OCI-LY7 (cell line): ENCODE measurements at places on chromosomes 12 and 14. TPM values are rescaled to one million over a fixed set of nuclear protein-coding genes. Genes with fewer than 3 reads are reported as not detected.

DNA sequence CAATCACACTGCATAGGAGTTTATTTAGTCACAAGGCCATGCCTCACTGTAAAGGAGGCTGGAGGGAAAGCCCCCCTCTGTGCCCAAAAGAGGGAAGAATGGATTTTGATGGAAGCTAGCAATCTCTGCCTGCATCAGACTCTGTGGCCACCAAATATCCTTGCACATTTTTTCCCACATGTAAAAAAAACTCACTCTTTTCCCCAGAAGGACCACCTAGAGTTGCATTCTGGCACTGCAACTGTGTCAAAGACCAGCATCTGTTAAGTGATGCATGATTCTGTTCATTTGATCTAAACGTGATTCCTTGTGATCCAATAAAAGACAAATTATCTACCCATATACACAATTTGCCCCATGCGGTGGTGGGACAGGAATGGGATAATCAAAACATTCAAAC lies 8.0 kb downstream of the RHOJ start:
- no peak for DNase-seq

Gene ANKRD33
- not detected in 2 replicates for total RNA-seq

DNA sequence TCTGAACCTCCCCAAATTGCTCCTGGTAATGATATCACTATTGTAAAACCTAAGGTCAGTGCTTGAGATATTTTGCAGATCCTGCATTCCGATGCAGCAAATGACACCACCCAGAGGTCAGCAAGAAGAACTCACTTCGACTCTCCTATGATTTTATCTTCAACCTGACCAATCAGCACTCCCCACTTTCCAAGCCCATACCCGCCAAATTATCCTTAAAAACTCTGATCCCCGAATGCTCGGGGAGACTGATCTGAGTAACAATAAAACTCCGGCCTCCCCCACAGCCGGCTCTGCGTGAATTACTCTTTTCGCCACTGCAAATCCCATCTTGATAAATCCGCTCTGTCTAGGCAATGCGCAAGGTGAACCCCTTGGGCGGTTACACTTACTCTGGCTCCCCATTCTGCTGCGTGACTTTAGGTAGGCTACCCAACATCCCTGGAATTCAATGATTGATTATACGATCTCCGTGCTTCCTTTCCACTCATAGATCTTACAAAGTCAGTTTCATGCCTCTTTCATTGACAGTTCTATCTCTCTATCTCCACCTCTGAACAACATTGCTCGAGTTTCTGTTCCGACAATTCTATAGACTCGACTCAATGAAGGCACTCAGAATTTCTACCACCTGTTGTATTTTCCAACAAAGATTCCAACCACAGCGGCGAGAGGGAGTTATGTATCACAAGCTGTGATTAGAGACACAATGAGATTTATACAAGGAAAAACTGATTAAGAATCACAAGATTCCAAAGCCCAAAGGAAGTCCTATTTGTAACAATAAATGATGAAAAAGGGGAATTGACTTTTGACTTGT lies 939 bp downstream of the NPC2 start:
- DNase-seq = peak; percentile 75

- peak; percentile 7 for DNase-seq
Observed at GRCh38 chr12:2739832-2740641, 54.7 kb upstream of the FKBP4 start.

Gene ACOT2
- total RNA-seq = 6.8 and 7.9 TPM in 2 replicates

DNA sequence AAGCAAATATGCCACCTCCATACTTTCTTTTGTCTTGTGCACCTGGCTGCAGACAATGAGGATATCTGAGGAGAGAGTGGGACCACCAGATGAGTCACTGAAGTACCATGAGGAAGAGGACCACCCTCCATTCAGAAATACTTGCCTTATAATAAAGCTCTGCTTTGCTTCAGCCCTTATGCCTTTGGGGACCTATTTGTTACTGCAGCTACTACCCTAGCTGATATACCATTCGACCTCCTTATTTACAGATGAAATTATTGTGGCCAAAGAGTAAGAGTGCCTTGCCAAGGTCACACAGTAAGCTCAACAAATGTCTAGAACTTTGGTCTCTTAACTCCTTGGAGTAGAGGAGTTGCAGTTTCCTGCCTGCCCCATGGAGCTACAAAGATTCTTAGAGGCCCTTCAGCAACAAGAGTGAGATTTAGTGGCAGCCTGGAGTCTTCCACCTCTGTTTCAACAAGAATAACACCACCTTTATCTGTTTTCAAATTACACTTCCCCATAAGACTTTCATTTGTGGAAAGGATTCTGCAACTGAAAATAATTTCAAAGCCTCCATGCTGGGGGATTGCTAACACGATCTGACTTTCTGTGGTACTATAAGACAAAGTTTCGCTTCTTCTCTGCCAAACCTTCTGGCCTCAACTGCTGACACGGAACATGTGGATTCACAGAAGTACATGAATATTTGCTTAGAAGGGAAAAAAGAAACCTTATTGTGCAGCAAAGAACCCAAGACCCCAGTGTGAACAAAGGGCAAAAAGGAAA lies 3.6 kb downstream of the CMKLR1 start:
- DNase-seq = no peak

Gene IAPP
- not detected in 2 replicates for total RNA-seq

GRCh38 chr14:81161088-81161487 lies 59.7 kb downstream of the GTF2A1 start:
- DNase-seq = no peak

DNA sequence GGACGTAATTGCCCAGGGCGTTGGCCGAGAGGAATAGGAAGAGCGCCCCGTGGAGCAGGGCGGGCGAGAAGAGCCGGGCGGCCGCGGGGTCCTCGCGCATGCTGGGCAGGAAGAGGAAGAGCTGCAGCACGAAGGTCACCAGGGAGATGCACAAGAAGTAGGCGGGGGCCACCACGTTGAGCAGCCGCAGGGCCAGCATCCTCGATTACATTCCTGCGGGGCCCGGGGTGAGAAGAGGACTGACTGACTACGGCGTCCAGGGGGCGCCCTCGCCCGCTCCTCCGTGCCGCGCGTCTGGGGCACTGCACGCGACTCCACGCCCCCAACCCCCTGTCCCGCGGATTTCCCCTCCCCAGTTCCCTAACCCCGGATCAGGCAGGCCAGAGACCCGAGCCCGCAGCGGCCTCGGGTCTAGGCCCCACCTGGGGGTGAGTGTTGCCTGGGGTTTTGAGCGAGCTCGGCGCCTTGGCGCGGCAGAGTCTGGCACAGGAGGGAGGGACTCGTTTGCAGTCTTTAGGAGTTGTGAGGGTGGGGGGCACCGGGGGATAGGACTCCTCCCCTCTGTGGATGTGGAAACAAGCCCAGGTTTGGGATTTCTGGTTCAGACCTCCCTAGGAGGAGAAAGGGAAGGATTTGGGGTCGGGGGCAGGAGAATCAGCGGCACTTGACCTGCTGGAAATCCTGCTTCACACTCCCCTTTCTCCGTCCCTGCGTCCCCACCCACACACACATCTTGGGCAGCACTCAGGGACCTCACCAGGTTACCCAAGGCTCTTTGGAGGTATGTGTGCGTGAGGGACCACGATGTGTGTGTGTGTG lies 1.8 kb downstream of the ZDHHC22 start:
- peak; percentile 43 for DNase-seq

- no peak for DNase-seq
Observed at GRCh38 chr14:22845821-22846625, 9.6 kb downstream of the MMP14 start.

DNA sequence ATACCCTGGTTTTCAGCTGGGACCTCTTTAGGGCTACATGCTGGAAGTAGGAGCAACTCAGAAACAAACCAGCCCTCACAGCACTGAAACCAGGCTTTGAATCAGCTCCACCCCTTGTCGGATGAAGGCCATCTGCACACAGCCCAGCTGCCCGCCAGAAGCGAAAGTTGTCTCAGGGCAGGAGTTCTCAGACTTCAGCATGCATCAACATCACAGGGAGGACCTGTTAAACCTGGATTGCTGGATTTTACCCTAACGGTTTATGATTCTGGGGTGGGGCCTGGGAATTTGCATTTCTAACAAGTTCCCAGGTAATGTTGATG lies 10.9 kb downstream of the SYNDIG1L start:
- DNase-seq = no peak

- DNase-seq = no peak
Observed at GRCh38 chr12:112126911-112127310, 1.6 kb downstream of the TRAFD1 start.

Gene HOTAIR
- total RNA-seq = 3.6 and 5.3 TPM in 2 replicates

DNA sequence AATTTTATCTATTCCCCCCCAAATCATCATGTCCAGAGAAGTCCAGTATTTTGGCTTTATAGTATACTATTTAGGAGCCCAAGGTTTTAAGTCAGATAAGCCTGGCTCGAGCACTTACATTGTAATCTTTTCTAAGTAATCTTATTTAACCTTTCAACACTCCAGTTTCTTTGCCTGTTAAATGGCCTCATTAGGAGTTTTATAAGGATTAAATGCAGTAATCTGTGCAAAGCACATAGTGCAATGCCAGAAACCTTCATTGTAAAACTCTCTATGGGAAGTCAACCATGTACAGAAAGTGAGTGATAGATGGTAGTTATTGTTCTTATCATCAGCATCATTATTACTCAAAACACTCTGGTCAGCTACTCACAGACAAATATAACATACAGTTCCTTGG lies 1330.4 kb downstream of the SLC16A7 start:
- DNase-seq = no peak

Gene HOXC10
- 0.25 TPM in 1 of 2 replicates, not detected in the other for total RNA-seq

- DNase-seq = no peak
Observed at GRCh38 chr14:71410578-71411284, 503.5 kb downstream of the PCNX1 start.

GRCh38 chr14:68607081-68607866 lies 185.6 kb downstream of the ZFP36L1 start:
- no peak for DNase-seq

Gene ANO4
- total RNA-seq = not detected in 2 replicates

DNA sequence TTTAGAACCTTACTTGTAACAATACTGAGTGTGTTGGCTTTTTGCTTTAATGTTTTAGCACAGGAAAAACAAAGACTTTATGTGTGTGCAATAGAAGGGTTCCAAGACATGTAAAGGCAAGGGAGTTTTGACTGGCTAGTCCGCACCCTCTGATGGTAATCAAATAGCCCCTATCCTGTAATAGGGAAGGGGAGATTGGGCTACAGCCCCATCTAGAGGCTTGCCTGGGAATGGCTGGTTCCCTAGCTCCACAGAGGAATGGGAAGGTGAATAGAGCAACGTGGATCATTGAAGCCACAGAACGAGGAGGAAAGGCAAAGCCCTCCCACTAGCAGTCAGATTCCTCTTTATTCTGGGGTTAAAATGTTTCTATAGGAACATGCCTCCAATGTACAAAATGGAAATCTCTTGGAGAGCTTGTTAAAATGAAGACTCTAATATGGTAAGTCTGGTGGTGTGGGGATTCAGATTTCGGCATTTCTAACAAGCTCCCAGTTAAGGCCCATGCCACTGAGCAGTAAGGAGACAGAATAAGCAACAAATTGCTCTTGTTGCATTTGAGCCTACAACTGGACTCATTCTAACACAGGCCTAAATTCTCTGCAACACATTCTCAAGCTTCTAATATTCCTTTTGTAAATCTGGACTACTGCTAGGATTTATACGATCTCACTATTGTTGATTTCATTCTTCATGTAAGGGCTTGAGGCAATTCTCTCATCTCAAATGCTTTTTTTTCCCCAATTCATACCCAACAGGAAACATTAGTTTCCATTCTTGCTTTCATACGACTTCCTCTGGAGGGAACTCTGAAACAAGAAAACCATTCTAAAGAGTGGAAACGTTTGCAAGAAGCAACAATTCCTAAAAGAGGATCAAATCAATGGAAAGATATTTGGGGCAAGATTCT lies 57.1 kb downstream of the NIN start:
- DNase-seq = peak; percentile 30

Gene VRTN
- total RNA-seq = not detected in 2 replicates

Gene RFLNA
- total RNA-seq = not detected in 2 replicates

GRCh38 chr14:99484106-99484505 lies 2.9 kb downstream of the CCNK start:
- DNase-seq = no peak

Gene LRFN5
- total RNA-seq = not detected in 2 replicates

- no peak for DNase-seq
Observed at GRCh38 chr14:89798212-89798773, 156.2 kb downstream of the EFCAB11 start.

GRCh38 chr14:72332046-72332445 lies 399.8 kb downstream of the RGS6 start:
- no peak for DNase-seq

DNA sequence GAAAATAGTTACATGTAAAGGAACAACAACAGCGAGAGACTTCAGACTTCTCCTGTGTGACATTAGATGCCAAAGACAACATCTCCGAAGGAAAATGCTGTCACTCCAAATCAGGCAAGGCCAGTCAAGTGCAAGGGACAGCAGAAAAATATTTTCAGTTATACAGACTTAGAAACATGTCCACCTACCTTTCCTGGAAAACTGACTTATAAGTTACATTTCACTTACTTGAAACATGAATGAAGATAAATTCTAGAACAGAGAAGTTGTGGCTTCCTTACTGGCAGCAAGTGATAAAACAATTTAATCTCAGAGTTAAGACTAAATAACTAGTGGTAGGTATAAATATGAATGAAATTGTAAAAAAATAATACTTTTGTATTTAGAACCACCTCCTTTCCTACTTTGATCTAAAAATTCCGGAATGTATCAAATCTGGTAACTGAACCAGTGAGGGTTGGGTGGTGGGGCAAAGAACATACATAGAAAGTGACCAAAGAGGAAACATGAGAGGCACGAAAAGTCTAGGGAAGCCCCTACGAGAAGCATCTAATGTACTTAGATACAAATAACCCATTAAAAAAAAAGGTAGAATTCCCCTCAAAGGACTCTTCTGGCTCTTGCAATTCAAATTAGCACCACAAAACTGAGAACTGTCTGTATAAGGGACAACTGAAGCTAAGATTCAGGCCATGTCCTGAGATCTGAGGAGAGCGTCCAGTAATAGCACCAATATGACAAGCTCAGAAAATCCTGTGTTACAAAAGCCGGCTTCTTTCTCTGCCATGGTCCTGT lies 21.2 kb downstream of the MTHFD1 start:
- DNase-seq = no peak

DNA sequence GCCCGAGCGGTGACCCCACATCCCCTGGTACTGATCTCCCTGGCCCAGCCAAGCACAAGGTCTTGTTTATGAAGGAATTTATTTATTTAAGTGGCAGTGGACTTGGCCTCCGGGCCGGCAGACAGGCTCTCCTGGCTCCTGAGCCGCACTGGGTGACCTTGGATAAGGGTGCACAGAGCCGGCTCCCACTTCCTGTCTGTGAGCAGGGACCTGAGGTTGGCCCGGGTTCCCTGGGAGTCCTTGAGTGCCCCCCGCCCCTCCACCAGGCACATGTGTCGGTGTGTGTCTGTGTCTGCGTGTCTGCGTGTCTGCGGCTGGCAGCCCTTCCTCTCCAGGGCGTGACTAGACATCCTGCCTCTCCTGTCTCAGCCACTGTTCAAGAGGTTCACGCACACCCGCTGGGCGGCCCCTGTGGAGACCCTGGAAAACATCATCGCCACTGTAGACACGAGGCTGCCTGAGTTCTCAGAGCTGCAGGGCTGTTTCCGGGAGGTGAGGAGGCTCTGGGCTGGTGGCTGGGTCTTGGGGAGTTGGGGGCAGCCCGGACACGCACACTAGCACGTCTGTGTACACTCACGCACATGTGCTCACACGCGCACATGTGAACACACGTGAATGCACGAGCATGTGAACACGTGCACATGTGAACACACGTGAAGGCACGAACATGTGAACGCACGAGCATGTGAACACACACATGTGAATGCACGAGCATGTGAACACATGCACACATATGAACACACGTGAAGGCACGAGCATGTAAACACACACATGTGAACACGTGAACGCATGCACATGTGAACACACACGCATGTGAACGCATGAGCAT lies 9.3 kb downstream of the TNFAIP2 start:
- DNase-seq = no peak

- no peak for DNase-seq
Observed at GRCh38 chr14:20659813-20660395, 18.4 kb upstream of the OR6S1 start.
